ENCODE measurements at places on chromosomes 2 and 18.

GRCh38 chr2:225668606-225669266 lies 269.2 kb downstream of the NYAP2 start:
- no peak for DNase-seq

DNA sequence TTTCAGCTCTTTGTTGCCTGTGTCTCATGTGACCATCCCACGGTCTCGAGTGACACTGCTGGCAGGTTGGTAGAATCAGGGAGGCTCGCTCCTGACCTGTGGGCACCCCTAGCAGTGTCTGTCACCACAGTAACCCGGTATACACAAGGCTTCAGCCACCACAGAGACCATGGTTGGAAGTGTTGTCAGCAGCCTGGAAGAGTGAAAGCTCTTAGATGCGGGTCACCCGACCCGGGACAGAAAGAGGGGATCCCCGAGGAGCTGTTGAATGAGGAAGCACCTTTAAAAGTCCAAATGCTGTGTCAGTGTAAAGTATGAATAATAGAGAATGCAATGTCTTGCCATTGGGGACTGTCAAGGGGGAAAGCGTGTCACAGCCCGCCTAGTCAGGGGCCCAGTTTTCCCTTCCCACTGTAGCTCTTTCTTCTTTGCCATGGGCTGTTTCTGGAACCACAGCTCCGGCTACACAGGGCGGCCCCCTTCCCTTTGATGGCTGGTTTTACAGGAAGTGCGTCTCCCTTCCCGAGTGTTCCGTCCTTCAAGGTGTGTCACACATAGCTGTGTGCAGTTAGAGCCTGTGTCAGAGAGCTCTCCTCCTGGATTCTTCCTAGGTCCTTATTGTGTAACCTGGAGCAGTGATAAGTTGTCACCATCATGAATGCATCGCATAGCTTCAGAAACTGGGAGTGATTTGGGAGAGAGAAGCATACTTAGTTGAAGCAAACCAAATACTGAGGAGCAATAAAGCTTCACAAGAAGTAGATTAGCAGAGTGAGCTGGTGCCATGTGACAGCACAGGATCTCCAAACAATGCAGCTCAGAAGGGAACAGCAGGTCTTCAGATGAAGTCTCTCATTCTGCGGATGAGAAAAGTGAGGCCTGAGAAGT lies 81.4 kb downstream of the MTCL1 start:
- no peak for DNase-seq

DNA sequence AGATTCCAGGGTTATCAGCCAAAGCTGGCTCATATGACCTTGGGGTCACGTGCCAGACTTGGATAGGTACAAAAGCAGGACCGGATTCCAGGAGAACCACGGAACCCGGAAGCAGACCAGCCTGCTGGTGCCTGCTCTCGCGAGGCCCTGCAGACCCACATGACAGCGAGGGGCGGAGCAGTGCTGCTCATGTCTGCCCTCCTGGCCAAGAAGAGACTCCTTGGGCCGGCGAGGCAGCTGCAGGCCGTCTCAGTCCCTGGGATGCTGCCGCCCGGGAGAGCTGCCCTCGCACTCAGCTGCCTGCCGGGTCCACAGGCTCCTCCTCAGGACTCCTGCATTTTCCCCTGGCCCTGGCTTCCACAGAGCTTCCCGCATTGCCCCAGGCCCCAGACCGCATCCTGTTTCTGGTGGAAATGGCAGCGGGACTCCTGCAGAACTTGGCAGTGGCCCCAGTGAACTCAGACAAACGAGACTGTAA lies 739.5 kb downstream of the SOCS6 start:
- DNase-seq: no peak

DNA sequence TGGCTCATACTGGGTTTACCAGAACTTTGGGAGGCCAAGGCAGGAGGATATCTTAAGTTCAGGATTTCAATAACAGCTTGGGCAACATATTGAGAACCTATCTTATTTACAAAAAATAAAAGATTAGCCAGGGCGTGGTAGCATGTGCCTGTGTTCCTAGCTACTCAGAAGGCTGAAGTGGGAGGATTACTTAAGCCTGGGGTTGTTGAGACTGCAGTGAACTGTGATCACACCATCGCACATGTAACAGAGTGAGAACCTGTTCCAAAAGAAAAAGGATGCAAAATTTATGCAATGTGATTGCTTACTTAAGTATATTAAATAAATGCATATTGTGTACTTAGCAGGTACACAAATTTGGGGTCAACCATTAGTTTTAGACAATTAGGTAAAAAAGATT lies 768.9 kb upstream of the CDH7 start:
- no peak for DNase-seq

GRCh38 chr2:215931256-215931903 lies 82.0 kb downstream of the MREG start:
- DNase-seq: no peak

All from upper lobe of right lung (tissue), 1 donor.